NCI-H1105 (cell line): ENCODE measurements at places on chromosomes 16 and 17.

DNA sequence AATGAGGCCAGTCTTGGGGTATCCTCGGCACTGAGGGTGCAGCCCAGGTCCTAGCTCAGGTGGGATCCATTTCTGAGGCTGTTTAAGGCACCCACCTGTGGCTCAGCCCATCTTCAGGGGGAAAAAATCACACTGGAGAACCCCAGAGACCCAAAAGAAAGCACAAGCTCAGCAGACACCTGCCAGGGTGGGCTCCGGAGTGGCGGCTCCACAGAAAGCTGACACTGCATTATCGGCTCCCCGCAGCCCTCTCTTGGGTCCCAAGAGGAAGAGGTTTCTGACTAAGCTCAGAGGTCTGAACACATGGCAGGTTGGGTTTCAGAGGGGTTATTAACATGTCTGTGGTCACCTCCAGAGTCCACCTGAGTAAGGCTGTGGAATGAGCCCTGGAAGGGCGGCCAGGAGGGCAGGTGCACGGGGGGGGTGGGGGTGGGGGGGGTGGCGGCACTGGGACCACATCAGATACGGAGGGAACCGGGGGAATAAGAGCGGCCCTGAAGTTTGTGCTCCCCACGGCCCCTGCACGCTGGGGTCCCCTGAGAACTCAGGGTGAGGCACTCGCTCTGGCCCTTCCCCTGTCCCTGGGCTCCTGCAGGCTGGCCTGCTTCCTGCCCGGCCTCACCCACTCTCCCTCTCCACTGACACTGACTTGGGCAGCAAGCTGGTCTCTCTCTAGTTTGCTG, 79.5 kb downstream of the TIMM22 start:
- DNase-seq: no peak

GRCh38 chr16:8867932-8868415, 832 bp downstream of the CARHSP1 start:
- no peak for DNase-seq

DNA sequence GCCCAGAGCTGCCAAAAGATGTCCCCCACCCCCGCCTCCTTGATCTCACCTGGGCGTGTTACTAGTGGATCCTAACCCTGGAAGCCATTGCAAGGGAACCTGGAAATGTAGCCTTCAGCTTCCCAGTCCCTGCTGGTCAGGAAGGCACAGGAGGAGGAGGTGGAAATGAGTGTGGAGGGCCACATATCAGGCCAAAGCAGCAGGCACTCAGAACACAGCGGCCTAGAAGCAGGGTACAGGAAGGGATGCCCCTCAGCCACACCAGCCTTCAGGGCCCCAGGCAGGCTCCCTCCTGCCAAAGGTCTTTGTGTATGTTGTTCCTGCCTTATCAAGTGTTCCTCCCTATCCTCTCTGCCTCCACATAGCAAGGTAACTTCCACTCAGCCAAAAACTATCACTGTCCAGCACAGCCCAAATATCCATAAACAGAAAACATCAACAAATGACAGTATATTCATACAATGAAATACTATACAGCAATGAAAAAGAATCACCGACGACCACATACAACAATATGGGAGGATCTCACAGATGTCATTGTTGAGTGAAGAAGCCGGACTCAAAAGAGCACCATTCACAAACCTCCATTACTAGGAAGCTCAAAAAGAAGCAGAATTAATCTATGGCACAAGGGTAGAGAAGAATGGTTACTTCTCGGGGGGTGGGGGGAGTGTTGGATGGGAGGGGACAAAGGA, 28.2 kb upstream of the TNFRSF13B start:
- DNase-seq: no peak

DNA sequence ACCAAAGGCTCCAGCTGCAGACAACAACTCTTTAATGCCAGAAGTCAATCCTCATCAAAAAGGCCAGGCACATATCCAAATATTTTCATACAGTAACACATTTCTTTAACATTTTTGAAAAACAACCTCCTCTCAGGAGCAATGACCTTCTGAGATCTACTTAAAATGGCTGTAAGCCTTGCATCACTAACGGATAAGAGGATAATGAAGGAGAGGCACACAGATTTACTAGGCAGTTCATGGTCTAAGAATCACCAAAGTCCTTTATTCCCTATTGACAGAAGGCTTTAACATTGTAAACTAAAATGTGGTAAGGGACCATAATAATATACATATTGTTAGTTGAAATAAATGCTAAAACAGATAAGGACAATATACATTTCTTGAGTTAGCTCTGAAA, 114.7 kb downstream of the USP32 start:
- no peak for DNase-seq
